ENCODE measurements at places on chromosomes 4 and X.
A peak's percentile ranks its signal among the peaks of the same experiment; 100 is the strongest.

DNA sequence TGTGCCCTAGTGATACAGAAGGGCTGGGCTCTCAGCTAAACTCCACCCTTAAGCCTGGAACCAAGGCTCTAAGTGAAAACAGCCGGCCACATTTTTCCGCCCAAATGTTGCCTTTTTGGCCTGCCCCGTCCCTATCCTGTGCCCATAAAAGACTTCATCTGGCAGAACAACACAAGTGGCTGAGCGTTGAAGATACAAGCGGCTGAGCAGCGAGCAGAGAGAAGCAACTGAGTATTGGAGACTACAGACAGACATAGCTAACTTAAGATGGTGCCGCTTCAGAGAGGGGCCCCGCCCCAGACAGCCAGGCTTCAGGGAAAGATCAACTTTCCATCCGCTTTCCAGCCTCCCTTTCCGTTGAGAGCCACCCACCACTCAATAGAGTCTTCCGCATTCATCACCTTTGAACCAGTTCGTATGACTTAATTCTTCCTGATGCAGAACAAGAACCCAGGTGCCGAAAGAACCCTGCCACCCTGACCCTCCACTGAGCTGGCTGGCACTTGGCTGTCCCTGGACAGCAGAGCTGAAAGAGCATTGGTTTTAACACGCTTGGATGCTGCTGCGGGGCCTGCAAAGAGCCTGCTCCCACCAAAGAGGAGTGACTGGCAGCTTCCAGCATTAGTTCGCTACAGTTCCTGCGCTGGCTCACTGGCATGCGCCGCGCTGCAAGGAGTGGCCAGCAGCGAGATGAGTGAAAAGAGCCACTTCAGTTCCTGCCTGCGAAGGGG is 853.2 kb upstream of the INTU start:
- H3K4me3 ChIP-seq, result no peak overlapping the region
- H3K27me3 ChIP-seq, result no peaks in the 10 kb centered on the region
- no peak for DNase-seq
- H3K4me1 ChIP-seq, result no peaks in the 10 kb centered on the region
- no peaks in the 10 kb centered on the region for H3K36me3 ChIP-seq
- no peak overlapping the region for H3K27ac ChIP-seq

- H3K27me3 ChIP-seq, result no peaks in the 10 kb centered on the region
- no peaks in the 10 kb centered on the region for H3K4me1 ChIP-seq
- DNase-seq, result no peak
- H3K4me3 ChIP-seq, result no peak overlapping the region
- H3K27ac ChIP-seq, result no peak overlapping the region
Measured at GRCh38 chrX:68571610-68572311, 72.9 kb downstream of the YIPF6 start.

DNA sequence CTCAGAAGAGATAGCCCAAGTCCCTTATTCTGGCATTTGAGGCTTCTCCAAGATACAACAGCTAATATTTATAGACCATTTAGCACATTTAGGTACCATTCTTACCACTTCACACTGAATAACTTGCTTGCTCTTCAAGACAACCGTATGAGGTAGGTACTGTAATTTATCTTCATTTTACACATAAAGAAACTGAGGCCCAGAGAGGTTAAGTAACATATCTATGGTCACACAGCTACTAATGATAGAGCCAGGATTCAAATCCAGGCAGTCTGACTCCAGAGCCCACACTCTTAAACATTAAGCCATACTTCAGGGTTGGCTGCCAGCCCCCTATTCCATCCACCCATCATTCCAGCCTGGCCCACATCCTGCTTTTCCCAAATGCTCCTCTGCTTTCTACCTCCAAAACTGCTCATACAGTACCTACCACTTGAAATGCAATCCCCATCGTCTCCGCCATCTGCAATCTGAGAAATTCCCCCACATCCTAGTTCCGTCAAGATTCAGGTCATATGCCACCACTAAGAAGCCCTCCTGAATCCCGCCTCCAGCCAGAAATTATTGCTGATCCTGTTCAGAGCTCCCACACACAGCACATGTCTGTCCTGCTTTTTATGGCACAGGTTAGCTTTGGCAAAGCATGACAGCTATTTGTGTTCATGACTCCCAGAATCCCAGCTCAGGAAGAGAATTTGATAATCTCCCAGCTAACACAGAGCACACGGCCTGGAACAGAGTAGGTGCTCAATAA is 23.5 kb downstream of the IQSEC2 start:
- H3K27ac ChIP-seq, result no peak overlapping the region
- DNase-seq, result no peak
- no peaks in the 10 kb centered on the region for H3K27me3 ChIP-seq
- no peak overlapping the region for H3K4me3 ChIP-seq

DNA sequence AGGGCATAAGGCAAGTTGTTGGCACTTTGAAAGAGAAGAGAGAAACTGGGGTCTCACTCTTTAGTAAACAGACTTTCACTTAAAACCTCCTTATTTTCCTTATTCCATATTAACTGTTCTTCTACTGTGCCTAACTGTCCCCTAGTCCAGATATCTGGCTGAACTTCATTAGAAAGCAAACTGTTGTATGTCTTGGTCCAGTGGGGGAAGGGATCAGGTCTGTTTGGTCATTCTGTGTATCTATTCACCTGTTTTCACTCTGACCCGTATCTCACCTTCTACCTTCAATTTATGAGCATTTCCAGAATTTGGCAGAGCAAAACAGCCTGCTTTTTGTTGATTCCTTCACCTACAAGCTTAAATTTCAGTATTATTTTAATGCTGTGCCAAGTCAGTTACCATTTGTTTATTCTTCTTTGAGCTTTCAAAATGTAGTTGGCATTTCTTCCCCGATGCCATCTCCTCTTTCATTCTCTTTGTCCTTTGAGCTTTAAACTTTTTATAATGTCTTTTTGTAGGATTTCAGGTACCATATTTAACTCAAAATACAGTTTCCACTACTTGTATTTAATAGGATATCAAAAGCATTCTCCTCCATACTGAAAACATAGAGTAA is 188.6 kb upstream of the PPARGC1A start:
- H3K27me3 ChIP-seq, result no peaks in the 10 kb centered on the region
- H3K27ac ChIP-seq, result no peak overlapping the region
- H3K36me3 ChIP-seq, result no peaks in the 10 kb centered on the region
- no peak overlapping the region for H3K4me3 ChIP-seq
- H3K4me1 ChIP-seq, result peaks cover 4% of the 10 kb centered on the region

- no peaks in the 10 kb centered on the region for H3K27me3 ChIP-seq
- no peak overlapping the region for H3K4me3 ChIP-seq
- peak; percentile 9 for DNase-seq
- H3K36me3 ChIP-seq, result no peaks in the 10 kb centered on the region
- no peaks in the 10 kb centered on the region for H3K4me1 ChIP-seq
- no peak overlapping the region for H3K27ac ChIP-seq
Measured at GRCh38 chrX:4627414-4627813, 914.0 kb upstream of the PRKX start.

DNA sequence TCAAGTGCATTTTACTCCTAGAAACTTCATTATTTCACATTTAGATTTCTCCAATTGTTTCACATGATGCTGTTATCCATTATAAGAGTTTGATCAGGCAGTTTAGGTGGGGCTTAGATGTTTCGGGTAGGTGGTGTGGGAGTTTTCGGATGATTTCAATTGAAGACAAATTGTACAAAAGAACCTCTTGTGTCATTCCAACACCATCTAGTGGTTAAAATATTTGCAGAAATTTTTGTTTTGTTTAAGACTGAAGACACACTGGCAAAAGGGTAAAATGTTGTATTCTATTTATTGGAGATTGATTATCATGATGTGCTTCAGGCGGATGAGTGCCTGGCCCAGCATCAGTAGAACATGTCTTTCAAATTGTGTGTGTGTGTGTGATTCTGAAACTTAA is 212.7 kb downstream of the SH3BGRL start:
- DNase-seq, result no peak
- H3K4me3 ChIP-seq, result no peak overlapping the region
- no peak overlapping the region for H3K27ac ChIP-seq
- H3K36me3 ChIP-seq, result no peaks in the 10 kb centered on the region

DNA sequence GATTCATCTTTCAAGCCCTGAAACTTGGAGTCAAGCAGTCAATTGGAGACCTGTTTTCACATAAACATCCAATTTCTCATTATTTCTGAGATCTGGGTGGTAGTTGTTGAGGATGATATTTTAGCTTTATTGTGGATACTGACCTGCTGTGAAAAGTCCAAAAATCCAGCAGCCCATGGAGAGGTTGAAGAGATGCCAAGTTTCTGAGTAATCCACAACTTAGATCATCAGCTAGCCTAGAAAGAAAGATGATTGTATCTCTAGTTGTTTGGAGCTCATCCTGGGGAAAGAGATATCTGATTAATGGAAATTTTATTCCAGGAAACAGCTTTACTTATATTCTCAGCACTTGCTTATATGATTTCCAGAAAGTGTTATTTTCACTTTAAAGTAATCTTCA is 48.6 kb upstream of the DCX start:
- H3K27me3 ChIP-seq, result no peaks in the 10 kb centered on the region
- no peaks in the 10 kb centered on the region for H3K4me1 ChIP-seq
- no peak overlapping the region for H3K27ac ChIP-seq
- H3K4me3 ChIP-seq, result no peak overlapping the region

DNA sequence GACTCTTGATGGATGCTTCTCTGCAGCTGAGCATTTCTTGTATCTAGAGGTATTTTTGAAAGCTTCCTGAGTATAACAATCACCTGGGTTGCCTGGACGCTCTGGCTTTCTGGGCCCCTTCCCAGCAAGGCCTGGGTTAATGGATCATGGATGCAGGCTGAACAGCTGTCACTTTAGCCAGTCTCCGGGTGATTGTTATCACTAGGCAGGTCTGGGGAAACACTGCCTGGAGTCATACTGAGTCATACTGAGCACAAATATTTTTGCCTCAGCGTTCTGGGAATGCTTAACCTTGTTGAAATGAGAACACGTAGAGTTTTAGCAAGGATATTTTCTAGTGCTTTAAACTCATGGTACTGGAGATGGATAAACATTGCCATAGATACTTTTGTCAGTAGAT is 102.6 kb downstream of the PHEX start:
- H3K4me3 ChIP-seq, result no peak overlapping the region
- H3K27ac ChIP-seq, result peak overlapping the region; percentile 65
- peaks cover 7% of the 10 kb centered on the region for H3K4me1 ChIP-seq
- DNase-seq, result peak; percentile 3

DNA sequence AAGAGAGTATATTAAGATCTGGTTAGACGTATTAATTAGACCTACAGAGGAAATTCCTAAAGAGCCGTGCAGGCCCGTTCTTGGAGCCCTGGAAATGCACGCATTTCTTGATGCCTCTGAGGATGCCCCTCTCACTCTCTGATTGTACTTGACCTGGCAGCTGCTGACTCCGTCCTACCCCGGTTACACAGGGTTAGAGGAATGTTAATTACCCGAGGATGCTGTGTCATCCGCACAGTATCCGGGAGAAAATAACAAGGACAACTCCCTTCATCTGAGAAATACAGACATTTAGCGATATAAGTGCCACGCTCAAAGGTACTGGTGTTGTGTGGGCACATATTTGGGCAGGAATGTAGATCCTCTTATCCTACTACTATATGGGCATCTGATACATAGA is 404.6 kb upstream of the FAT1 start:
- no peak for DNase-seq
- no peaks in the 10 kb centered on the region for H3K36me3 ChIP-seq
- no peaks in the 10 kb centered on the region for H3K4me1 ChIP-seq
- no peaks in the 10 kb centered on the region for H3K27me3 ChIP-seq

- no peak overlapping the region for H3K4me3 ChIP-seq
- H3K4me1 ChIP-seq, result no peaks in the 10 kb centered on the region
Measured at GRCh38 chr4:80054375-80054774, 18.7 kb downstream of the ANTXR2 start.

GRCh38 chr4:40264995-40265909 is 68.4 kb downstream of the RHOH start:
- H3K27me3 ChIP-seq, result no peaks in the 10 kb centered on the region
- no peaks in the 10 kb centered on the region for H3K4me1 ChIP-seq
- peak; percentile 23 for DNase-seq
- H3K4me3 ChIP-seq, result no peak overlapping the region
- no peaks in the 10 kb centered on the region for H3K36me3 ChIP-seq
- no peak overlapping the region for H3K27ac ChIP-seq

- DNase-seq, result no peak
- H3K4me1 ChIP-seq, result peaks cover 3% of the 10 kb centered on the region
- H3K4me3 ChIP-seq, result no peak overlapping the region
- H3K27me3 ChIP-seq, result no peaks in the 10 kb centered on the region
- H3K36me3 ChIP-seq, result no peaks in the 10 kb centered on the region
Measured at GRCh38 chr4:71009086-71009485, 15.6 kb downstream of the DCK start.

DNA sequence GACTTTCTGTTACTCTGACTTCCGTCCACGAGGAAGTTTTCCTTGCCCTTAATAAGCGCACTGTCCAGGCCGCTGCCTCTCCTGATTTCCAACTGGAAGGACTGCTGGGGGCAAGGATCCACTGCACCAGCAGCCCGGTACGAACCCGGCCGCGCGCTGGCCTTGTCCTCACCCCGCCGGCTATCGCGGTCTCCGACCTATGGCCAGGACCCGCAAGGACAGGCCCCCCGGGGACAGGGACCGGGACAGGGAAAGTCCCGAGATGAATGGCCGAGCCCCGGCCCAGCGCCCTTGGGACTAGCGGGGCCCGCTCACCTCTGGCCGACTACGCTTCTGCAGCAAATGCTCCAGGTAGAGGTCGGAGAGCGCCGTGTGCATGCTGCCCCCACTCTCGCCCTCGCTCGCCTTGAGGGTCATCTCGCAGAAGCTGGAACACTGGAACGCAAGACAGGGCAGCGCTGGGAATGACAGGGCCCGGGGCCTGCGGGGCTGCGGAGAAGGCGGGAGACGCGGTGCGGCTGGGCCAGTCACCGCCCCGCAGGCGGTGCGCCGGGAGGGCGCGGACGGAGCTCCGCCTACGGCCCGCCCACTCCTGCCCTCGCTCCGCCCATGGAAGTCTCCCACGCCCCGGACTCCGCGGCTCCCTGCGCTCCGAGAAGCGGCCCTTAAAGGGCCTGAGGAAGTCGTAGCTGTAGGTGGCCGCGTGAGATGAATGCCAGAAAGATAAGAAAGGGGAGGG is at the start of gene MPP1:
Gene MPP1, minus strand, starts transcription at position 529 of the 739 bp plus-strand sequence. Its CDS starts 112 bp downstream, at position 417.
- peak; percentile 76 for DNase-seq
- no peaks in the 10 kb centered on the region for H3K36me3 ChIP-seq
- H3K4me1 ChIP-seq, result peaks cover 22% of the 10 kb centered on the region
- H3K27me3 ChIP-seq, result no peaks in the 10 kb centered on the region
- peak within 1 kb of the TSS; percentile 8 for H3K4me3 ChIP-seq

DNA sequence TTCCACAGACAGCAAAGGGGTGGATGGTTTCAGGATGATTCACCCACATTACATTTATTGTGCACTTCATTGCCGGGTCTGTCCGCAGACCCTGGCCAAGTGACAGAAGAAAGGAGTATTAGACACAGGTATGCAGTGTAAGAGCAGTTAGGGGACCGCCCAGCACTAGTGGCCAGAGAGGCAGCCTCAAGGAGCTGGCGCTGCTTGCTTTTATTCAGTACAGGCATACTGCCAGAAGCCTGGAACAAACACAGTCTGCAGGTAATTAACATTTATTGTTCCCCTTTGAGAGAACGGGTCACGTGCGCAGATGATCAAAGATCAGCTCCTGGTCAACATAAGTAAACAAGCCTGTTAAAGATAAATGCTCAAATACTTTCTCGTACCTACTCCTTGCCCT is 1639.0 kb upstream of the IGFBP7 start:
- H3K27me3 ChIP-seq, result no peaks in the 10 kb centered on the region
- no peak overlapping the region for H3K4me3 ChIP-seq
- no peaks in the 10 kb centered on the region for H3K36me3 ChIP-seq

GRCh38 chrX:45952030-45952429 is 593.2 kb downstream of the ZNF674 start:
- DNase-seq, result no peak
- H3K4me1 ChIP-seq, result no peaks in the 10 kb centered on the region
- no peak overlapping the region for H3K4me3 ChIP-seq
- H3K27me3 ChIP-seq, result no peaks in the 10 kb centered on the region
- H3K36me3 ChIP-seq, result no peaks in the 10 kb centered on the region

- no peak overlapping the region for H3K4me3 ChIP-seq
- no peak overlapping the region for H3K27ac ChIP-seq
- no peaks in the 10 kb centered on the region for H3K4me1 ChIP-seq
- H3K27me3 ChIP-seq, result no peaks in the 10 kb centered on the region
- DNase-seq, result no peak
Measured at GRCh38 chr4:75494563-75494962, 19.6 kb downstream of the RCHY1 start.

All from body of pancreas (tissue), 4 donors.